Hippocampal formation (tissue), 2 donors: ENCODE measurements at places on chromosomes 5 and 9.

GRCh38 chr5:32155211-32155610 lies 18.9 kb downstream of the GOLPH3 start:
- DNase-seq, result no peak

- DNase-seq, result no peak
Measured at GRCh38 chr5:125891061-125891725, 532.0 kb upstream of the GRAMD2B start.

DNA sequence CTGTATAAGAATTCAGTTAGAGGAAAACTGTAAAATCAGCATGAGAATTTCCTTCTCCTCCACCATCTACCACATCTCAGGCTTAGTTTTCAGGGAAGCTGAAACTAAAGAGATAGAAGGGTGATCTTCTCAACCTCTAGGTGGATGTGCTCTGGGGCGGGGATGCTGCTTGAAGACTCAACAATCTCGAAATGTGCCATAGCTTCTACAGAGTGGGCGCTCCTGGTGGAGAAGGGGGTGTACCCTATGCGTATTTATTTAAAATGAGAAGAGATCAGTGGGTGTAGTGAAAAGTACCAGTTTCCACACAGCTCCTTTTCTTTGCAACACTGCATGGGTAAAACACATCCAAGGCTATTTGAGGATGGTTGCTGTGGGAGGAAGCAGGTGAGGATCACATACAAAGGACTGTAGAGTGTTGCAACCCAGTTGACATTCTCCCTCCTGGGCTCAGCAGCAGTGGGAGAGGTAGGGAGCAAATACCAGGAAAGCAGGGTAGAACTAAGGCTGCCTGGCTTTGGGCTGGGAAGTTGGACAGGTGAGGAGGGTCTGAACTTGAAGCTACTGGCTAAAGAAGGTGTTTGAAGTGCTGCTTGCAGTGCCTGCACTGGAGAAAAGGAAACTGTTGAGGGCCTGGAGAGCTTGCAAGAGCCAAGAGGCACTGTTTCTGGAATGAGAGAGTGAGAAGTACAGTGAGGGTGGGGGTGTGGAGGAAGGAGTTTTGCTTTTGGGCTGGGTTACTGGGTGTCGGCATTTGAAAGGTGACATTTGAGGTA lies 73.1 kb downstream of the MAST4 start:
- no peak for DNase-seq

DNA sequence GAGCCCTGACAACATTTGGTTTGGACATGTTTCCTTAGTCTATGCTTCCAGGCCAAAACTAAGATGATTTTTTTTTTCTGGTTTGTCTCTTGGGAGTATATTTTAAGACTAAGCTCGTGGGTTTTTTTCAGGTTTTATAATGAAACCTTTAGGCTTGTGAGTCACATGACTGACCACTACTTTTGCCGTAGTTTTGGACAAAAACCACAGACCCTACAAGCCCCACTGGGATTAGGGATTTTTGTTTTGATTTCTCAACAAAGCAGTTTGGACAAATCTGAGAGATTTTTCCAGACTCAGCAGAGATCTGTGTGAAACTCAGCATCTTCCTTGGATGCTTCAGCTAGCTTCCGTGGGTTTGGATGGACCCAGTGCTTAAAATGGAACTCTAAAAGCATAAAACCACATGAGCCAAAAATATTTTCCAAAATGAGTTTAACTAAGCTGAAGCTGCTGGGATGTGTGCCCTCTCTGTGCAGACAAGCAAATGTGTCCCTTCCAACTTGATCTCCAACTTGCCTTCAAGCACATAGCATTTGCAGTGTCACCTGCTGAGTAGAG lies 70.3 kb upstream of the SMIM15 start:
- DNase-seq, result no peak

GRCh38 chr5:137233726-137234125 lies 265.4 kb downstream of the SPOCK1 start:
- no peak for DNase-seq

DNA sequence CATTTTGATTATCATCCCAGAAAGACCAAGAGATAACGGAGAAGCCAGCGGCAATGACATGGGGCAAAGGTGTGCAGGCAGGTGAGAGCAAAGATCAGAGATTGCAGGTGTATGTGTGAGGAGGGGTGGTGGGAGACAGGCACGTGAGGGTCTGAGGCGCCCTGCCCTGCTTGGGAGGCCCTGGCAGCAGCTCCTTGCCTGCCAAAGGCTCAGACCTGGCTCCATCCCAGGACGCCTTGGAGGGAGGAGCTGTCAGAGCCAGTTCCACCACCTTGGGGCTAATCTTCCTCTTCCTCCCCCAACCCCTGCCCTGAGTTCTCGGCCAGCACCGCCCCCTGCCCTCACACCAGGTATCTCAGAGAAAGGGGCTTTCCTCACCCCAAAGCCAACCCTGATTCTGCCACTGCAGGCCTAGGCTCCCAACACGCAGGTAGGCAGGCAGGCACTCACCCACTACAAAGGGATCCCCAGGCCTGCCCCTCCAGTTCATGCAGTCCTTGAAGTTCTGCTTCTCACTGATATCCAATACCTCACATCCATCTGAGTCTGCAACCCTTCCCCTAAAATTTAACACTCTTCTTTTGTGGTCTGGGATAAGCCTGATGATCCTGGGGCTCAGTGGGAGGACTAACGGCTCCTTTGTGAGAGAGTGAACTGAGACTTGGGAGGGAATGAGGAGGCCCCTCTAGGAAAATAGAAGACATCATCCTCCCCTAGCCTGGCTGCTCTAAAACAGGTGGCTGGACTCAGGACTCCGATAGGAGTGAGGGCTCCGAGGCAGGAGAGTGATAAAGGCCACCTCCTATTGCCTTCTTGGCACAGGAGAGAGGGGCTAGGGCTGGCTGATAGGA lies 1.8 kb downstream of the AQP3 start:
- no peak for DNase-seq

- DNase-seq, result no peak
Measured at GRCh38 chr5:150502847-150503246, 5.1 kb upstream of the NDST1 start.

- DNase-seq, result no peak
Measured at GRCh38 chr9:133351908-133352634, 4.1 kb downstream of the RPL7A start.

- DNase-seq, result no peak
Measured at GRCh38 chr9:69513141-69513820, 158.9 kb downstream of the APBA1 start.

DNA sequence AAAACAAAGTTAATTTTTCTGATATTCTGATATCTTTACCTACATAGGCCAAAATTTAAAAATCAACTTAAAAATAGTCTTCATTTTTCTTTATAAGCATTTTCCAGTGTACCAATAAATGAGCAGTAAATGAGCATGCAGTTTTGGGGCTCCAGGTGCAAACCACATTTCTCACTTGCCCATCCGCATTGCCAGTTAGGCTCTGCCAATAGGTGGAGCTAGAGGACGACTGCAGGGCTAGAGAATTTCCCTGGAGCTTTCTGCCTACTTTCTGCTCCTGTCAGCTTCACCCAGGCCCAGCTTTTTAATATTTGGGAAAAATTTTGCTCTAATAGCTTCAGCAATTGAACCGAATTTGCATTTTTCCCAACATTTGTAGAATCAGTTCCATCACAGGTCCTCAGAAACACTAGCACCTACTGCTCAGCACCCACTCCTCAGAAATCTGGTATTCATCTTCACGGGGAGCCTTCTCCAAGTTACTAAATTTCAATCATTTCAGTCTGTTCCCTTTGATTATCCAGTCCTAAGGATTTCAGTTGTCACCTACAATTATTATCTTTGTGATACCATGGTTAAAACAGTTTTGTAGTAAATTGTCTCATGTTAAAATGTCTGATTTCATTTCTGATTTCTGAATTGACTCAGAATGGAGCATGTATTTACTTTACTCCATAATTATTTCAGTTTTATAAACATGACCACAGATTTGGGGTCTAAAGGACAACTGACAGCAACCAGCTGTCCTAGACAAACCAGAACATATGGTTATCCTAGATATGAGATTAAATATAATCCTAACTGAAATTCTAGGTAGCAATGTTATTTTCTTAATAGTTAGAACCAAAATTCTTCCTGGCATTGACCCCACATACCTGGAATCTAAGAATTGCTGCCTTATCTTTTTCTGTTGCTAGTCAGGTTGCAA lies 104.6 kb upstream of the FAM174A start:
- no peak for DNase-seq

DNA sequence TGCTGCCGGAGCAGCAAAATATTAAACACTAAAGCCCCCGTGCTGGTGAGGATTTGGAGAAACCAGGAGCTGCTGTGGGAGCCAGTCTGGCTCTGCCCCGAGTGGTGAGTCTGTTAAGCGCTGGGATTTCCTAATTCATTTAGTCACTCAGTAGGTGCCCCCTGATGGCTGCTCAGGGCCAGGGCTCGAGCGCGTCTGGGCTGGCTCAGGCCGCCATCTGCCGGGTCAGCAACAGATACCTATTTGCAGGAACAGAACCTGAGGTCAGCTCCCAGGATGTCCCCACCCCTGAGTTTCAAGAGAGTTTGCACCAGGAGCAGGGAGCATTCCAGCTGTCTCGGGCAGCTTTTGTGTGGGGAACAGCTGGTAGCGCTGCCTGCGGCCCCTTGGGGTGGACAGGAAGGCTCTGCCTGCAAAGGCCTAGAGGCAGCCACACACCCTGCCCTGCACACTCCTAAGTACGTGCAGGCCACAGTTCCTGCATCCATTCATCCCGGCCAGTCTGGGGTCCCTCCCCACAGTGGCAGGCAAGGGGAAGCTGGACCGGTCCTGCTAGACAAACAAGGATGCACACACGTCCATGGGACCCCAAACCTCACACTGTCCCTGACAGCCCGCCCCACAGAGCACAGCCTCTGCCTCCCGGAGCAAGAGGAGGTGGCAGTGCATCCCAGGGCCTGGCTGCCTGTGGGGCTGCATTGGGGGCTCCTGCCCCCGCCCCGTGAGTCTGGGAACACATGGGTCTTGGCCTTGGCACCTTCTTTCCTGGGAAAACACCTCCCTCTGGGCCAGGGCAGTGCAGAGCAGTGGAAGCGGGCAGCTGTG lies 83.7 kb downstream of the ADAMTS2 start:
- no peak for DNase-seq

DNA sequence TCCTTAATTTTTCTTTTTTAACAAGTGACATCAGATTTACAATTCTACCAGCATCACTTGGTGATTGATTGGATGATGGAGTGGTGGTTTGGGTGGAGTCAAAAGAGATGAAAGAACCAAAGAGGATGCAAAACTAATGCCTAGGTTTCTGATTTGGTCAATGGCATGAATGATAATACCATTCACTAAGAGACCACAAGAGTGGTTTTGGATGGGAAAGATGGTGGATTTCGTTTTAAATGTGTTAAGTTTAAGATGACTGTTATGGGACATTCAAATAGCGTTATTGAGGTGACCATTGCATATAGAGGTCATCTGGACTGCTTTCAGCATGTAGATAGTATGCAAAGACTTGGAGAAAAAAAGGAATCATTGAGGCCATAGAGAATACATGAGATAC lies 3.6 kb downstream of the SMC5 start:
- no peak for DNase-seq

- DNase-seq, result no peak
Measured at GRCh38 chr5:132760601-132761317, 13.5 kb downstream of the CCNI2 start.

GRCh38 chr5:117463881-117464570 lies 889.4 kb upstream of the SEMA6A start:
- DNase-seq, result no peak

GRCh38 chr5:80967500-80968181 lies 7.5 kb downstream of the RASGRF2 start:
- DNase-seq, result no peak

DNA sequence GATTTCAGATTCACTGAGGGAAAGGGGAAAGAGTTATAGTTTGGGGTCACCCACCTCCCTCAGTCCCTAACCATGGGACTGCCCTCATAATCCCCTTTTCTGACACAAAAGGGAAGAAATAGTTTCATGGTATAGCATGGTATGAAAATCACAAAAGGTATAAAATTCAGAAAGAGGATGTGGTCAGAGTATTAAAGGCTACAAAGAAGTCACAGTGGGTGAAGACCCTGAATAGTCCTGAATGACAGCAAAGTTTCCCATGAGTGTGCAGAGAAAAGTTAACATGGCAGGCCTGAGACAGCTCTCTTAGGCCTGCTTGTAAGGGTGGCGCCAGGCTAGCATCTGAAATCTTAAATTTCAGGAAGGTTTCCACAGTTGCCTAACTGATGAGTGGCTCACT lies 290.6 kb upstream of the ZNF608 start:
- no peak for DNase-seq

DNA sequence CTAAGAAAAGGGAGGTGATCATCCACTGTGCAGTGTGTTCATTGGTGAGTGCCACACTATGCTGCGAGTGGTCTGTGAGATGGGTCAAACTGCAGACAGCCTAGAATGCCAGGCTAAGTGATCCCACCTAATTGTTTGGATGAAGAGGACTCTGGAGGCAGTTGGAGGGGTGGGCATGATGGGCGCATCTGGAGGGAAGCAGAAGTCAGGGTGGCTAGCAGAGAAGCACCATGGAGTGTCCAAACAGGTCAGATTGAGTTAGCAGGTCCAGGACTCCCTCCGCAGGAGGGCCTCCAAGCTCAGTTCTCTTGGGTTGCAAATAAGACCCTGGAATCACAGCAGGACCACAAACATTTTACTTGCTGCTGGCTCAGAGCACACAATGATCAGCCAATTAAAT lies 19.9 kb upstream of the ANGPTL2 start:
- DNase-seq, result no peak

DNA sequence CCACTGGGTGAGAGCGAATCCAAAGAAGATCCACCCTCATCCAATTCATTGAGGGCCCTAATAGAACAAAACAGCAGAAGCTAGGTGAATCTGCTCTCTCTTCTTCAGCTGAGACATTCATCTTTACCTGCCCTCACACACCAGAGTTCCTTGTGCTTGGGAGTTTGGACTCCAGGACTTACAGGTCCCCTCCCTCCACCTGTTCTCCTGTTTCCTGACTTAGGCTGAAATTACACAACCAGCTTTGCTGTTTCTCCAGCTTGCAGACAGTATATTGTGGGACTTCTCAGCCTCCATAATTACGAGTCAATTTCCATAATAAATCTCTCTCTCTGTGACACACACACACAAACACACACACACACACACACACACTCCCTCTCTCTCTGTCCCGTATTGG lies 19.1 kb downstream of the TMEM171 start:
- no peak for DNase-seq

DNA sequence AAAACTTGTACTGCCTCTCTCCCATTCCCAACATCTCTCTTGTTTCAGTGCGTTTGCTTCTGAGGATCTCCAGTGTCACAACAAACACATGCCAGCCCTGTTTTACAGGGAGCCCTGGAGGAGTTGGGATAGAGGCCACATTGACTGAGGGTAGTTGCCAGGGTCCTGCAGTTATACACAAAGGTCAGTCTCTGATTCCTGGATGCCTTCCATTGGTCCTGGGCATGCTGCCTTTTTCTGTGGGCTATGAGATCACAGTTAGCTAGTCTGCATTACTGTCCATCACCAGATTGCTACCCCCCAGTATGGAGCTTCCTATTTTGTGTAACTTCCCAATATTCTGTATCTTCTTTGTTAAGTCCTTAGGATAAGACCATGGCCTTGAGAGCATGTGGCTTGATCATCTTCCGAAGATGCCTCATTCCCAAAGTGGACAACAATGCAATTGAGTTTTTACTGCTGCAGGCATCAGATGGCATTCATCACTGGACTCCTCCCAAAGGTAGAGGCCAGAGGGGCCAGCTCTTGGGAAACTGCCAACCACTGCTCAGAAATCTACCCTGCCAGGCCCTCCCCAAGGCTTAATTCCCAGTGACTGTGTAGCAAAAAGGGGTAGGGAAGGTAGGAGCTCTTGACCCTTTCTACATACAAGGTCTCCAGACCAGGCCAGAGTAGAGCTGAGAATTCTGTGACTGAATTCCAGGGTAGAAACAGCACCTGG lies 9.5 kb downstream of the NUDT2 start:
- DNase-seq, result peak; percentile 46

- no peak for DNase-seq
Measured at GRCh38 chr5:141484641-141485311, at the start of gene PCDHGC4. TSS of gene PCDHGC4 (plus strand) at chr5:141485030. CDS start at chr5:141485174, 144 bp downstream.

GRCh38 chr5:129747572-129748407 lies at the start of gene MINAR2:
TSS of gene MINAR2 (plus strand) at chr5:129748094. CDS start at chr5:129748191, 97 bp downstream.
- DNase-seq, result no peak
